ENCODE measurements at places on chromosomes 16 and 17.
A peak's percentile ranks its signal among the peaks of the same experiment; 100 is the strongest.

GRCh38 chr17:44995436-44996001, 27.4 kb upstream of the C1QL1 start:
- no peak for DNase-seq

DNA sequence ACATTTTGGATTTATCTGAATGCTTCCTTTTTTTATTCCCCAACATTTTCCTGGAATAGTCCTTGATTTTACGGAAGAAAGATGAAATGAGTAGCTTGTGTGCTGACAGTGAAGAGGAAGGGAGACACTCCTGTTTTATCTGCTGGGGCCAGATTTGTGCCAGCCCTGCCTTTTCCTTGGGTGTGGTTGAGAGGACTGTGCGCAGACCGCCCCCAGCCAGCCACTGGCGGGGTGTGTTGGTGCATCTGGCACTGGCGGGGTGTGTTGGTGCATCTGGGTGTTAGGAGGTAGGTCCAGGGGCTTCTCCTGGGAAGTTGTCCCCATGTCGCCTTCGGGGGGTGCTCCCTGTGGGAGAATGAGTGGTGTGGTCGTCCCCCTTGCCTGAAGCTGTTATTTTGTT, 39.5 kb downstream of the RAP1GAP2 start:
- no peak for DNase-seq

DNA sequence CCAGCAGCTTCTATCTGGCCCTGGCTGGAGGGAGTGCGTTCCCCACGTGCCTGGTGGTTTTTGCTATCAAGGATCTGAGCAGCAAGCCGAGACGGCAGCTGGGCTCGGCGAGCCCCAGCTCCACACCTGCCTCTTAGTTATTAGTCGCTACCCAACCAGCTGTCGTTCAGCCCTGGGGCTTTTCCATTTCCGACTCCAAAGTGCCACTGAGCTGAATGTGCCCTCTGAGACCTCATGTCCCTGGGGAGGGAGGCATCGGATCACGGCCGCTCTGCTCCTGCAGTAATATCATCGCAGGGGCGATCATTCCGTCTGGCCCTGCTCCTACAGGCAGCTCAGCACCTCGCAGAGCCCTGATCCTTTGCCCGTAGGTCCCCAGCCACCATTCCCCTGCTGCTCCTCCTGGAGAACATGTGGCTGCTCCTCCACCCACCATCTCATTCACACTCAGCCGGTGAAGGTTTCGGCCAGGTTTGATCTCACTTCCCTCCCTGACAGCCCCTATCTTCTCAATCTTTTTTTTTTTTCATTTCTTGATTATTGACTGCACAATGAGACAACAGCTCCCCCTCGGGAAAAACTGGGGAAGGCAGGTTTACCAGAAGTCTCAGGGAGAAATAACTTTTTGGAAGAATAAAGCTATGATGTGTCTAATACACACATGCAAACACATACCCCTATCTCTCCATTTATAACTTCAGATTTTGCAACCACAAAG, 86.7 kb downstream of the ZFHX3 start:
- DNase-seq, result no peak

GRCh38 chr16:89355007-89355406, 135.4 kb downstream of the ANKRD11 start:
- no peak for DNase-seq

GRCh38 chr17:64091116-64091515, 38.8 kb downstream of the ERN1 start:
- peak; percentile 78 for DNase-seq

GRCh38 chr16:14472357-14472756, 157.7 kb downstream of the PARN start:
- DNase-seq, result no peak

DNA sequence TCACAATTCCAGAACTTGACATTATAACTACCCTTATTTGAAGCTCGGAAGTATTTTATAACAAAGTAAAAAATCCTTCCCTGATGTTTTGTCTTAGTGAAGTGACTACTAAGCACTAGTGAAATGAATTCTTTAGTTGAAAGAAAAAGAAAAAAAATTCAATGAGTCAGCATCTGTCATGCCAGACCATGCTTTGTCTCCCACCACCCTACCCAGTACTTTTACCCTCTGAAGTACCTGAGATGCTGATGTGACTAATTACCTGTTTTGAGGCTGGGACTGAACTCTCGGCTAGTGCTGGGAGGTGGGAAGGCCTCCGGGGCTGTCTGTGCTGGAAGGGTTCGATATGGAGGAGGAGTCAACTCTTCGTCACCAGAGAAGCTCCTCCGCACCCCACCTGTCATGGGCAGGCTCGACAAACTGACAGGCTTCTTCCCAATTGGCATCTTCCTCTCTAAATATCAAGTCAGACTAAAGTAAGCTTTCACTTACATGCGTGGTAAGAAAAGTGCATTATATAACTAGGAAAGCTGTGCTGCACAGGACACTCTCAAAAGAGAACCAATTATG, 19.6 kb downstream of the NME2 start:
- no peak for DNase-seq

DNA sequence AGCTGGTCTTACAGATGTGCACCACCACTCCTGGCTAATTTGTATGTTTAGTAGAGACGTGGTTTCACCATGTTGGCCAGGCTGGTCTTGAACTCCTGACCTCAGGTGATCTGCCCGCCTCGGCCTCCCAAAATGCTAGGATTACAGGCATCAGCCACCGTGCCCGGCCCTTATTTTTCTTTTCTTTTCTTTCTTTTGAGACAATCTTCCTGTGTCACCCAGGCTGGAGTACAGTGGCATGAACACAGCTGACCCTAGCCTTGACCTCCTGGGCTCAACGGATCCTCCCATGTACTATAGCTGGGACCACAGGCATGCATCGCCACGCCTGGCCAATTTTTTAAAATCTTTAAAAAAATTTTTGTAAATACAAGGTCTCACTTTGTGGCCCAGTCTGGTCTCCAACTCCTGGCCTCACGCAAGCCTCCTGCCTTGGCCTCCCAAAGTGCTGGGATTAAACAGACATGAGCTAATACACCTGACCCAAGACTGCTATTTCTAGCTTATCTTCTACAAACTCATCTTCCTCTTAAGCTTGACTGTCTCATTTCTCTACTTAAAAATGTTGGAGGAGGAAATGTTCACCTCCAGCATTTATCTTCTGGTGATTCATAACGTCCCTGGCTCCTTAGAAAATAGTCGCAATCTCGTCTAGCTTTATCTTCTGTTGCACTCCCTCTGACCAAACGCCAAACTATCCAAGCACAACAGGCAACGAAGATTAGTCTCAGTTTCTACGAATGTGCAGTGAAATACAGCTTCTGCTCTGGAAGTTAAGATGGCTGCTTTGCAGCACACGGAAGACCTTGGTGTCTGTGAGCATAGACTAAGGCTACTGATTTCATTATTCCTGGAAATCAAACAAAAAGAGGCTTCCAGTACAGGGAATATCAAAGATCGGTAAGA, 8.2 kb upstream of the TMEM94 start:
- no peak for DNase-seq

DNA sequence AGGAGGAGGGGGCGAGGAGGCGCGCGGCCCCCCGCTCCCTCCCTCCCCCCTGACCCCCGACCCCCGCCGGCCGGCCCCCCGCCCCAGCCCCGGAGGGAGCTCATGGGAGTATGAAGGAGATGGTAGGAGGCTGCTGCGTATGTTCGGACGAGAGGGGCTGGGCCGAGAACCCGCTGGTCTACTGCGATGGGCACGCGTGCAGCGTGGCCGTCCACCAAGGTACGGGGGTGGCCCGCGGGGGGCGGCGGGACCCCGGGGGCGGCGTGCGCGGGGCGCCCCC, 390 bp downstream of the MLLT6 start:
- no peak for DNase-seq

GRCh38 chr17:67818110-67819002, 6.9 kb upstream of the BPTF start:
- DNase-seq, result no peak

DNA sequence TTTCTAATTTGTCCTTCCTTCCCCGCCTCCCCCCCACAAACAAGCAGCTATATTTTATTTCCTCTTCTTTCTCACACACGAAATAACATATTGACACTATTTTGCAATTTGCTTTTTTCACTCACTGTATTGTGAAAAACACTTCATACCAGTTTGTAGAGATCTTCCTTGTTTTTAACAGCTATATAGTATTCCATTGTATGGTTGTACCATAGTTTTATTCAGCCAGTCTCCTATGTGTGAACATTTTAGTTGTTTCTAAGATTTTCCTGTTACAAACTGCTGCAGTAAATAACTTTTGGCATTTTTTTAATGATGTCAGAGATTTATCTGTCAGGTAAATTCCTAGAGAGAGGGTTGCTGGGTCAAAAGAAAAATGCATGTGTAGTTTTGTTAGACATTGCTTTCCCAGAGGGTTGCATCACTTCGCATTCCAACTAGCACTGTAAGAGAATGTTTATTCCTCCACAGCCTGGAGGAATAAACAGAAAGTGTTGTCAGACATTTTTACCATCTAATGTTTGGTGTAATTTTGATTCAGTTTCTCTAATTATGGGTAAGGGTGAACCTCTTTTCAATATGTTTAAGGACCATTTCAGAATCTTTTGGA, 101.2 kb downstream of the MRTFB start:
- DNase-seq, result no peak

DNA sequence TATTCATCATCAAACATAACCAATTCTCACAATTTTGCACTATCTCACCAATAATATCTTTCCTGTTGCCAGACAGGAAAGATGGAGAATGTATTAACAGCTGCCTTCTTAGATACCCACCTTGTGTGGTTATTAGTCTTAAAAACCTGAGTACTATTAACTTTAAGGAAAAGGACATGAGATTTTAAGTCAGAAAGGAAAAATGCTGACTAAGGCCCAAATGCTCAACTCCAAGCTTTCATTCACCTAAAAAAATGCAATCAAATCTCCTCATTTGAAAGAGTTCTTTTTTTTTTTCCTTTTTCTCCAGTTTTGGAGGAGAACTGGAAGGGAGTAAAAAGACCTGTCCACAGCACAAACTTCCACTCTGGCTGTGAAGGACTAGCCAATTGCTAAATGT, 61.3 kb upstream of the PHOSPHO1 start:
- no peak for DNase-seq

GRCh38 chr16:800834-801511, 439 bp upstream of the GNG13 start:
- DNase-seq, result no peak

- DNase-seq, result no peak
Observed at GRCh38 chr16:68230956-68231355, 5.0 kb downstream of the ESRP2 start.

DNA sequence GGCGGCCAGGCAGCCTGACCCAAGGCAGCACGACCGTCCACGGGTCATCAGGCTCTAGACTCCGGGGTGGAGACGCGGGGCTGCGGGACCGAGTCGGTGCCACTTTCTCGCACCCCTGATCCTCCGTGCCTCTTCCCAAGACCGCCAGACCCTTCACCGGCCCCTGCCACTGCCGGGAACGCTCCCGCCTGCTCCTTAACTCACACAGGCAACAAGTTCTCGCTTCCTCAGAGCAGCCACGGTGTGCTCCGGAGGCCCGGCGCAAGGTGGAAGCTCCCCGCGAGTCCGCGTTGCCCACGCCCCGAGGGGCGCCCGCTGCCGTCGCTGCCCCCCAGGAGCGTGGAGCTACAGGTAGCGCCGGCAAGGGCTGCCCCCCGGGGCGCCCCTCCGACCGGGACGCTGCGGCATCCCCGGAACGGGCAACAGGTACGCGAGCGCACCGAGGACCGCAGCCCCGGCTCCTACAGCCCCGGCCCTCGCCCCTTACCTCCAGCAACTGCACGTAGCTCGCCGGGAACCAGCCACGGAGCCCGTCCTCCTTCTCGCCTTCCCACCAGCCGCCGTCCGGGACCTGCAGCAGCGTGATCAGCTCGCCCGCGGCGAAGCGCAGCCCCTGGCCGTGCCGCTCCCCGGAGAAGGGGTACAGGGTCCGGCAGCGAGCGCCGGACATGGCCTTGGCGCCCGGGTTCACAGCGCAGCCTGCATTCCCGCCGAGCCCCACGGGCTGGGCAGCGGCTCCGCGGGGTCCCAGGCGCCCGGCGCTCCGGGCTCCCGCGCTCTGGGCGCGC, 491 bp downstream of the GAS7 start:
- no peak for DNase-seq

DNA sequence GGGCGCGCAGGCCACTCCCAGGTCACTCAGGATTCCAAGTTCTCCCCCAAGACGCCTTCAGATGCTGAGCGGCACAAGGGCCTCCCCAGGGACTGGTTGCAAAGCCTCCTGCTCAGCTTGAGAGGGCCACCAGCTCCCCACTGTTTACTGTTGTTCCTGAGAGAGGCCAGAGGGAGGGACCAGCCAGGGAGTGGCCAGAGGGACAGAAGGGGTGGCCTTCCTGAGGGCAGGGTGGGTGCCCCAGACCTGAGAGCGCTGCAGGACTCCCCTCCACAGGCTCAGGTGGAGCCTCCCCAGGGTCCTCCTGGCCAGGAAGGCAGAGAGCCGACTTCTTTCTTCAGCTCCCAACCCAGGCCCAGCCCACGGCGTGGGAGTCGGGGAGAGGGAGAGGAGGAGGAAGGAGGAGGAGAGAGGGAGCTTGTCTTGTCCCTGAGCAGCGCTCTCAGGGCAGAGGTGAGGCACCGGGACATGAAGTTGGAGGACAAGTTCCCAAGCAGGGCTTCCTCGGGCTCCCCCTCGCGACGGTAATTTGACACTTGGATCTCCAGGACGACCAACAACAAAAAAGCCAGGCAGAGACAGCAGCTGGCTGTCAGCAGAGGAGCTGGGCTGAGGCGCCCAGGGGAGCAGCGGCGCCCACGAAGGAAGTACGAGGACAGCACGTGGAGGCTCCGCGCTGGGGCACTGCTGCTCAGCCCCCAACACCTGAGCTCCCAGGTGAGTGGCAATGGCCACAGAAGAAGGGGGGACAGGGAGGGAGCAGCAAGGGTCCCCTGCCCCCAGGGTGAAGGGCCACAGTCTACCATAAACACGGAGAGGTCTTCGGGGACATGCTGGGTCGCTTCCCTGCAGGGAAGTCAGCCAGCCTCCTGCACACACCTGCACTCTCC, 497 bp downstream of the SMIM5 start:
- peak; percentile 65 for DNase-seq

- peak; percentile 43 for DNase-seq
Observed at GRCh38 chr16:4273858-4274311, 1.1 kb upstream of the TFAP4 start.

DNA sequence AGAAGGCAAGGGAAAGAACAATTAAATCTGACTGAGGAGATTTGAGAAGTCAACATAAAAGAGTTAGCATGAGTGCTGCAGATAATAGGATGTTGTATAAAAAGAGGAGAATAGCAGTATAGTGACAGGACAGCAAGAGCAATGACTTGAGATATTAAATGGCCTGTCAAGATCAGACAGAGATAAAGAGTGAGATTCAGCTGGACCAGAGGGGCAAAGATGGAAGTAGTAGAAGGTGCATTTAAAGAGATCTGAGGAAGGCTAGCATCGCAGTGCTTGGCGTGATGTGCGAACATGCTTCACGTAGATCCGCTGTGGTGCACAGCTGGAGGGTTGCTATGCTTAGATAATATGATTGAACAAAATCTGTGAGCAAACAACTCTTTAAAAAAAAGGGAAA, 1422.6 kb upstream of the CDH8 start:
- no peak for DNase-seq

- DNase-seq, result no peak
Observed at GRCh38 chr17:69336996-69337395, 10.1 kb upstream of the ABCA5 start.
